Activated T-cell treated with anti-CD3 and anti-CD28 coated beads for 24 hours (primary cell): ENCODE measurements at places on chromosomes 3 and 15.

- DNase-seq, result no peak
These were observed 71.1 kb downstream of the SUMF1 start for GRCh38 chr3:4396006-4396405.

- DNase-seq, result no peak
These were observed 808.8 kb downstream of the TUSC7 start for GRCh38 chr3:117518364-117518763.

DNA sequence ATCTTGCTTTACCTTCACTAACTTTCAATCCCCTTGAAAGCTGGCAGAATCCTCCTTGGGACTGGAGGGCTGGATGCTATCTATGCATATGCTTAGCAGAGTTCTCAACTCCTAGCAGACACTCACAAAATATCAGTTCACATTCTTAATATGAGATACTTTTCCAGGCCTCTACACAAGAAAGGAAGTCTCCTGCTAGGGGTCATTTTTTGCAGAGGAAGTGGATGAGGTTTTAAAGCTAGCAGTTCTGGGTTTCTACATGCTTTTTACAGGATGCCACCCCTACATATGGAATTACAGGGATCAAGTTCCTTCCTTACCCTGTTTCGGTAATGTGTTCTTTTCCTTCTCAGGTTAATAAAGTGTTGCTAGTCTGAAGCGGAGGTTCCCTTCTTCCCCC is 206.3 kb upstream of the TP63 start:
- no peak for DNase-seq

- DNase-seq, result no peak
These were observed 60.2 kb downstream of the MAP3K13 start for GRCh38 chr3:185423178-185423577.

DNA sequence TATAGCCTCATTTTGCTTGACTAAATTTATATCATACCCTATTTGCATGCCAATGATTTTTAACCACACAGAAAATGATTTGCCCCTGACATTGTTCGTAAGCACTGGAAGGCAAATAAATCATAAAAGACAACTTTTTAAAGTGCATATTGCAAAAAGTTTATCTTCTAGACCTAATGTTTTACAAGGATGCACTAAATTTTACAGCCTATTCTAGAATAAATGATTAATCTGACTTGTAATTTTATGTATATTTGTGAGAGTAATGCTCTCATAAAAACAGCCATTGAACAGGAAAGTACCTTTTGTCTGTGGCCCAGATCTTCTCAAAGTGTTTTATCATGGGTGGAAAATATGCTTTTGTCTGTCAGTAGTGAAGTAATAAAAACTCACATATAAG is 546.6 kb downstream of the EPHA3 start:
- no peak for DNase-seq

GRCh38 chr15:44298878-44299277 is 10.4 kb downstream of the GOLM2 start:
- no peak for DNase-seq

GRCh38 chr3:72418856-72419255 is 429.4 kb downstream of the SHQ1 start:
- no peak for DNase-seq

GRCh38 chr3:194584320-194584776 is 48.9 kb downstream of the TMEM44 start:
- no peak for DNase-seq

DNA sequence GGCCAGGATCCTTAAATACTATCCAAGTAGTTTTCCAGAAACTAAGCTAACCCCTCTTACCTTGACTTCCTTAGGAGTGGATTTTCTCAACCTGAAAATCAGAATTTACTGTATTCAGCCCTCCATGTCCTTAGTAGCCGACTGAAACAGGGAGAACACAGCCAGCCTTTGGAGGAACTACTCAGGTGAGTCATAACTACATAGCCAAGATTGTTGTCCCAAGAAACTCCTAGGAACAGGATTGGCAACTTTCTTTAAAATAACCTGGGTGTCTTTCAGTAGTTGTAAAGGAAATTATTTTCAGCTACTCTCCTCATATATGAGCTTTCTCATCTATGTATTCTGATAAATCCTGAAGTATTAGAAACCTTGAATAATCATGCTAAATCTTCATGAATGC is 22.3 kb downstream of the FANCD2OS start:
- DNase-seq, result no peak
